Renal pelvis (tissue), 12 donors: ENCODE measurements at places on chromosomes 1 and 21.

DNA sequence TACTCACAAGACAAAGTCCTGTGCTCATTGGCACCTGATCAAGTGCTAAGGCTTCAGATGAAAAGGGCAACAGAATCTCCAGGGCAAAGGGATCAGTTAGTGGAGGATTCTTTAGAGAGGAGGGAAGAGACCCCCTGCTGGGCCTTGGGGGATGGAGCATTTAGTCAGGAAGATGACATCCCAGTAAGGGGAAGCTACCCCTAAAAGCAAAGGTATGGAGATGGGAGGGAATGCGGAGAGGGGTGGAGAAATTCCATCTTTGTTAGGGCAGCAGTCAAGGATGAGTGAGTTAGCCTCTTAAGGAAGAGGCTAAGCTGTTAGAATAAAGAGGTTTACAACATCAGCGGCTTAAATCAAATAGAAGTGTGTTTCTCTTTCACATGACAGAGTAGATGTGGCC is 67.4 kb downstream of the ST6GALNAC3 start:
- DNase-seq: no peak

DNA sequence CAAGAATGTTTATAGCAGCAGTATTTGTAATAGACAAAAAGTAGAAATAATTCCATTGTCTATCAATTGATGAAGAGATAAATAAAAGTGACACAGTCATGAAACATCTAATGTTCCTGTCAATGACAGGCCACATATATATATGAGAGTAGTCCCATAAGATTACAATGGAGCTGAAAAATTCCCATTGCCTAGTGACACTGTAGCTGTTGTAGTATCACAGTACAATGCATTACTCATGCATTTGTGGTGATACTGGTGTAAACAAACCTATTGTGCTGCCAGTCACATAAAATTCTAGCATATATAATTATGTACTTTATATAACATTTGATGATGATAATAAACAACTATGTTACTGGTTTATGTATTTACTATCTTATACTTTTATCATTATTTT is 141.9 kb upstream of the LYPLAL1 start:
- no peak for DNase-seq

GRCh38 chr1:109621379-109622136 is 1.9 kb downstream of the AMPD2 start:
- DNase-seq: no peak

GRCh38 chr1:242030071-242030470 is 31.2 kb upstream of the MAP1LC3C start:
- no peak for DNase-seq

DNA sequence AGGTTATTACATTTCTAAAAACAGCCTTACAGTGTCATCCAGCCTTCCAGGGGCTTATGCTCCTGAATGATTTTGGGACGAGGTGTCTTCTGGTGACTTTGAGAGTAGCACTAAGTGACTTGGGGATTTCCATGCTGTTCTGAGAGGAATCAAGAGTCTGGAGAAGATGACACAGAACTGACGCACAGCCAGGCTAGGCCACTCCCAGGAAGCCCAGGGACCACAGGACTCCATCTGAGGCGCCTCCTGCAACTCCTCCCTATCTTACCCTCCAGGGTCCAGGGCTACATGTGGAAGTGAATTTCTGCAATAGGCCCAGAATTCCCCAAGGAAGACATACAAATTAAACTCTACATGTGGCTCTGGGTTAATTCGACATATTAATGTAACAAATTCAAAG is 92.5 kb downstream of the SLC25A24 start:
- no peak for DNase-seq
